ENCODE measurements at places on chromosomes 7 and 10.

GRCh38 chr7:46058086-46058823 lies 137.2 kb upstream of the IGFBP3 start:
- DNase-seq, result peak; percentile 25

- DNase-seq, result no peak
Observed at GRCh38 chr10:104155591-104155990, 33.6 kb downstream of the SFR1 start.

DNA sequence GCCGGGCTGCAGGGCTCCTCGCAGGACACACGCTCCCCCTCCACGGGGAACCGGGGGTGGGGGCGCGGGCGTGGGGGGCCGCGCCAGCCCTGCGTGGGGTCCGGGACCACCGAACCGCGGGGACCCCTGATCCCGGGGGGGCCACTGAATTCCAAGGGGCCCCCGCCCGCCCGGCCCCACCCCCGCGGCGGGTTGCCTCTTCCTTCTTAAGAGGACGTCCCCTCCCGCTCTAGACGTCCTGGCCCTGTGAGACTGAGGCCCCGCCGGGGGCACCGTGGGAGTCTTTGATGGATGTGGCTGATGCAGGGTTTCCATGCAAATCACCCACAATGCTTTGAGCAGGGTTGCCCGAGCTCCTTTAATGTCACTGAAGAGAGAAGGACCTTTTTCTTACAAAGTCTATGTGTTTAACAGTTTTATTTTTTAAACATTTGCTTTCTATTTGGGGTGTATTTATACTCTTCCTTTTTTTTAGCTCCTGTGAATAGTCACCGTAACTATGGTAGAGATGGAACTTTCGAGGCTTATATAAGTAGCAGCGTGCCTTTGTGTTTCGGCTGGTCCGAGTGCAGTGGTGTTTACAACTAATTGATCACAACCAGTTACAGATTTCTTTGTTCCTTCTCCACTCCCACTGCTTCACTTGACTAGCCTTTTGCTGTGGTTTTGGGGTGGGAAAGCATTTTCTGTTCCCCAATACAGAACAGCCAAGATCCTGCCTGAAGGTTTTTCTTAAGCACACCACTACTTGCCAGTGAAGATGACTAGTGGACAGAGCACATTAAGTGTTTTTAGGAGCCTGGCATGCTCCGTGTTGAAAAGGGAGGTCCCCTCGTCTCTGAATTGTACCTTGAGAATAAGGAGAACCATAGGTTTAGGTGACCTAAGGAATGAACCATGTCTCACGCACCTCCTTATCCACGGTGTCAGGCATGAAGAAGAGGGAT lies 44.8 kb downstream of the PDIA4 start:
- peak; percentile 92 for DNase-seq

GRCh38 chr10:44393051-44393630 lies 8.2 kb upstream of the CXCL12 start:
- DNase-seq, result no peak

GRCh38 chr7:44051611-44052220 lies 7.2 kb downstream of the DBNL start:
- no peak for DNase-seq

DNA sequence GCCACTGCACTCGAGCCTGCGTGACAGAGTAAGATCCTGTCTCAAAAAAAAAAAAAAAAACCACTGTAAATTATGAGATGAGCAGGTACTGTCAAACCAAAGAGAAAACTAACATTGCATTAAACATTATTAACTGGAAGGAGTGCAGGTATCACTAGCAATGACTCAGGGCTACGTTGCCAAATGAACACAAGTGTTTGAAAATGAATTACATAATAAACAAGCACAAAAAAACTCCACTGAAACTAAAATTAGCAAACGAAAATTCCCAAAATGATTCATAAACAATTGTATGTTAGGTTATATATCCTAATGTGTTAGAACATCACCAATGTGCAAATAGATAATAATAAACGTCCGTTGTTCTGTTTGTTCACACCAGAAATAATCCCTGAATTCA lies 42.8 kb downstream of the NSUN6 start:
- no peak for DNase-seq

All from RKO (cell line).